ENCODE measurements at places on chromosomes 6 and 20.
A peak's percentile ranks its signal among the peaks of the same experiment; 100 is the strongest.

DNA sequence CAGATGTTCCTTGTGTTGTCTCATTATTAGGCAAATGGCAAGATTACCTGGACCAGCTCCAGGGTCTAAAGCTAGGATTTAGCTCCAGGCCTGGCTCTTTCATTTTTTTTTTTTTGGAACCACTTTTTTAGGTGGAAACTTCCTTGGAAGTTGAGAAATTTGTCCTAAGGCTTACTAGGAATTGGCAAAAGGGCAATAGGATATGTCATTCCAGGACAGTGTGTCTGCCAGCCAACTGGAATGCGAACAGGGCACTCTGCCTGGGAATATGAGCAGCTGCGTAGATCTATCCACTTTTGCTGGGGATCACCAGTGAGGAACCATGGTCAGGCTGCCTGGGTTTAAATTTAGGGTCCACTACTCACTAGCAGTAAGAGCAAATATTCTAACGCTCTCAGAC, 304.0 kb downstream of the TSHZ2 start:
- no peak for DNase-seq

DNA sequence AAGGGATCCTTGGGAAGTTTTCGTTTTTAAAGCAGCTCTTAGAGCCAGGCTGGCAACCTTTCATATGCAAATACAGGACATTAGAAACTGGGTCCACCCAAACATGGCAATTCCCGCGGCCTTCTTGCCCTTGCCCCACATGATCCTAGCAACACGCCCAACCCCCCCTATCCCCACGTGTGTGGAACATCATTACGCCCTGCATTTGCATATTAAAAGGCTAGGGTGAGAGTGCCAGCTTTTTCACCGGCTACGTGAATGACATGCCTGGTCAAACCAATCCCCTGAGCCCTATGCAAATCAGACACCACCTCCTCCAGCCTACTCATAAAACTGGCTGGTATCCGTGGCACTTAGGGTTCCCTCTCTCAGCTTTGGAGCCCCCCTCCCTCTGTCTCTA, 88.1 kb downstream of the TNFRSF21 start:
- DNase-seq, result no peak

DNA sequence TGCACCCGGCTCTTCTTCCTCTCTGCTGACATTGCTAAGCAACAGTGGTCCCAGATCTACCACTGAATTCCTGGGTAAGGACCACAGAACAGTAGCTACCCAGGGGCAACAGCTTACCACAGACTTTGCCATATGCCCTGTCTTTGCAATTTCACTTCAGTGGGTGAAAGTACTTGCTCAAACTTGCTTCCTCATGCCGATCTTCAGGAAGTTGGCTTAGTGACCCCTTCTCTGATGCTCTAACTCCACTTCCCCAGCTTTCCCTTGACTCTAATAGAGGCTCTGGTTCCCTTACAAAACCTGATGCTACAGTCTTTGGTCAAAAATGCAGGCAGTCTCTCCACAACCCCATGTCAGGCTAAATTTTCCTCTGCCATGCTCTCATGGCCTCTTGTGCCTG, 3.3 kb upstream of the TAAR5 start:
- peak; percentile 66 for DNase-seq

- no peak for DNase-seq
Measured at GRCh38 chr20:40883097-40883496, 145.5 kb upstream of the TOP1 start.

DNA sequence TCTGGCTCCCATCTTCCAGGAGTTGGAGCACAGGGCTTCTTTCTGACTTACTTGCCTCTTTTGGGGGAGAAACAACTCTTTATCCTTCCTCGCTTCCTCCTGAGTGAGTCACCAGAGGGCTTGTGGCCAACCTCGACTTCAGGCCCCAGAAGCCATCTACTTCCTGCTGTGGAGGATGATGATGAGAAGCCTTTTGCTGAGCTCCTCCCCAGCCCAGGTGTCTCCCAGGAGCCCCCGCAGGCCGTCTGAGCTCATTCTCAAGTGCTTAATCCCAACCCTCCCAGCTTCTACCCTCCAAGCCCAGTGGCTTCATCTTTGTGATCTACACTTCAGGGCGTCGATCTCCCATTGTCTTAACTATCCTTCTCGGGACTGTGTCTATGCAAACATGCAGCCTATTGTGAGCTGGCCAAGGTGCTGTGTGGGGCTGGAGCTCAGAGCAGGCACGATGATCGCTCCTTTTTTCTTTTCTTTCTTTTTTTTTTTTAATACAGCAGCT, 27.9 kb downstream of the SDCBP2 start:
- DNase-seq, result peak; percentile 74

- peak; percentile 52 for DNase-seq
Measured at GRCh38 chr6:170405311-170405975, 98.9 kb downstream of the FAM120B start.

Data from Kasumi-1 (cell line).